ENCODE measurements at places on chromosomes 3 and 15.
A peak's percentile ranks its signal among the peaks of the same experiment; 100 is the strongest.

DNA sequence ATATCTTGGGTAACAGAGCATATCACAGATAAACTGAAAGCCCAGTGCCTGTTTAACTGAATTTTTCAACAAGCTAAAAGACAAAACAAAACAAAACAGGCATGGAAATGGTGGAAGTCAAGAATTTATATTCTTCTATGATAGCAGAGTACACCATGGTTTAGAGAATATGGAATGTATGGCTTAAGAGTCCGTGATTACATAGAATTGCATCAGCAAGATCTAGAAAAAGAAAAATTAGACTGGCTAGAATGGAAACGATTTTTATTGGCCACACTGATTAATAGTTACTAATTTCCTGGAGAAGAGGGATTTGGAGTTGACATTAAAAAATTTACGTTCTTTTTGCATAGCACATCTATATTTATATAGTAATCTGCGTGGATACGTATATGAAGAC lies 435.2 kb upstream of the DPPA4 start:
- no peak for DNase-seq

DNA sequence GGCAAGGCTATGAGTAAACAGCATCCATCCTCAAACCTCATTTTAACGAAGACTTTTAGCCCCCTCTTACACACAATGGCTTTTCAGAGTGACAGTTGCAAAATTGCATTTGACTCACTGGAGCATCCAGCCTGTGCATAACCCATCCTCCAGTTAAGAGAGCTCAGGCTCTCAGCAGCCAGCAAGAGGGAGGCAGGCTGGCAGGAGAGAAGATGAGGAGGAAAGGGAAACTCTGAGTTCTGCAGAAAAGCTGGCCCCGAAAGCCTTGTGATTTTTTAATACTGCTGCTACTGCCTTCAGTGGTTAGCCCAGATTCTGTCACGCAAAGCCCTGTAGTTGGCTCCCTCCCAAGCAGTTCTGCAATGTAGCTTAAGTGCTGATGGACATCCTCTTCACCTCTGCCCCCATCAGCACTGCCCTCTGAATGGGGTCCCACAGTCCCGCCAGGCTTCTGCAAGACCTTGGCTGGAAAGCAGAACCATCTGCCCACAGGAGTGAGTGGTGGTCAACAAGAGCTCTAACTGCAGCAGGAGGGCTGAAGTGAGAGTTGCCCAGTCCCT lies 371.3 kb downstream of the EPHB1 start:
- peak; percentile 30 for DNase-seq

DNA sequence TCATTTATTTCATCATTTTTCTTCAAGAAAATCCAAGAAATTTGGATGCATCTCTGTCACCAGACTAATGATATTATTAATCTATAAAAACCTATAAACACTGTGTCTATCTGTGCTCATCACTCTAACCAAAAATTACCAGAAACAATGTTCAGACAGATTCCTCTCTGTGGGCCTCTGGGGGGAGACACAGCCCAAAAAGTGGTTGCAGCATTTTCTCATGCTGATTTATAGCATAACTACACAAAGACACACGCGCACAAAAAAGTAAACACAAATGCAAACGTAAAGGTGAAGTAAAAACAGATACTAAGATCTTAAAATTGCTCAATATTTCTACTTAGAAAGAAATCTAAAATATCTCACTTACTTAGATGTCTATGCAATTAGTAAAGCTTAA lies 976.0 kb downstream of the GBE1 start:
- DNase-seq: no peak

DNA sequence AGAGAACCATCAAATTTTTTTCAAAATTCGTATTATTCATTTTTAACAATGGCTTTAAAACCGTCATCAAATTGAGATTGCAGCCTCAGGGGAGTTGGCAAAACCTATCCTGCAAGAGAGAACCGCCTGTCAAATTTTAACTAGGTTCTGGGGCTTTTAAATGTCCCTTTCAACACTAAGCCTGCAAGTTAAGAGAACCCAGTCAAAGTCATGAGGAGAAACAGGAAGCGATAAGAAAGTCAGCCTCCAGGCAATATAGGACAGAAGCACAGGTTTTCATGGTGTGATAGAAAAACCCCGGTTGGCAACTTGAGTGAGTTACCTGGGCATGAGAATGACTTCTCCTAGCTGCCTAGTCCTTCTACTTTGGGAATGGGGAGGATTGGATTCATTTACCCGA lies 59.8 kb downstream of the CPNE4 start:
- DNase-seq: no peak

DNA sequence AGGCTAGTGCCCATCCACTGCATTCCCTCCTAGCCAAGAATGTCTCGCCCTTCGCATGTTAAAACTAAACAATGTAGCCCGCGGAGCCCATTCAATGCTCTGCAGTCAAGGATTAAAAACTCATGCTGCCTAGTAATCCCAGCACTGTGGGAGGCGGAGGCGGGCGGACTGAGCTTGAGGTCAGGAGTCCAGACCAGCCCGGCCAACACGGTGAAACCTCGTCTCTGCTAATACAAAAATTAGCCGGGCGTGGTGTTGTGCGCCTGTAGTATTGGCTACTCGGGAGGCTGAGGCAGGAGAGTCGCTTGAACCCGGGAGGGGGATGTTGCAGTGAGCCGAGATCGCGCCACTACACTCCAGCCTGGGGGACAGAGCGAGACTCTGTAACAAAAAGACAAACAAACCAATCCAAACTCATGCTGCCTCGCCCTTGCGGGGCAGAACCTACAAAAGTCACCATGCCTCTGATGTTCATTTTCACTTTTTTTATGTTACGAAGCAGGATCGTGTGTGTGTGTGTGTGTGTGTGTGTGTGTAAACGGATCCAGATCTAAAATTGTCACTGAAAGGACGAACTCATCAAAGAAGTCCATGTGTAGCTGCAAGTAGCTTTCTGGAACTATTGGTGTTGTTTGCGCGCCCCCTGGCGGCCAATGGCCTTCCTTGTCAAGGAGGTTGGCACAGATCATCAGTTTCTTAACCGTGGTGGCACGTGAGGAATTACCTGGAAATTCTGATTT lies 54.8 kb upstream of the SPESP1 start:
- peak; percentile 78 for DNase-seq

- no peak for DNase-seq
Observed at GRCh38 chr3:32992310-32992686, 40.9 kb downstream of the CCR4 start.

GRCh38 chr3:108017587-108017986 lies 73.2 kb downstream of the CD47 start:
- no peak for DNase-seq
